ENCODE measurements at places on chromosomes 1 and 21.

GRCh38 chr1:201359873-201360210 is 17.6 kb downstream of the TNNT2 start:
- DNase-seq: no peak

- peak; percentile 15 for DNase-seq
Observed at GRCh38 chr1:87392248-87393192, 63.8 kb downstream of the LMO4 start.

- no peak for DNase-seq
Observed at GRCh38 chr1:226223157-226223785, at the start of gene MIXL1. TSS of gene MIXL1 (plus strand) at chr1:226223664. CDS start at chr1:226223682, 18 bp downstream.

- DNase-seq: peak; percentile 73
Observed at GRCh38 chr1:51969038-51969705, 21.3 kb downstream of the RAB3B start.

DNA sequence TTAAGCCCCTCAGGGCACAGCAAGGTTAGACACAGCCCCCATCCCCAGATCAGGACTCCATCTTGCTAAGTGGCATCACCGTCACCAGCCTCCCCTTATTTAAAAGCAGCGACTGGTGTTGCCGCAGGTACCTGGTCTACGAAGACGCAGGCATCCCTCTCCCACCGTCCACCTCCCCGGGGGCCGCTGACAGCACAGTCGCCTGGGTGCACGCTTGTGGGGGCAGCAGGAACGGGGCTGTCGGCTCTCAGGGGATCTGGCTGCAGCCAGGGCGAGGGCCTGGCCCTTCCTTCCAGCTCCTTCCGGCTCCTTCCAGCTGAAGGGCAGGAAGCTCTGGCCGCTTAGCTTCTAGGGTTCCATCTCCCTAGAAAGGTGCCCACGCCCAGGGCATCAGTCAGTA is 17.6 kb upstream of the CCDC27 start:
- DNase-seq: no peak

DNA sequence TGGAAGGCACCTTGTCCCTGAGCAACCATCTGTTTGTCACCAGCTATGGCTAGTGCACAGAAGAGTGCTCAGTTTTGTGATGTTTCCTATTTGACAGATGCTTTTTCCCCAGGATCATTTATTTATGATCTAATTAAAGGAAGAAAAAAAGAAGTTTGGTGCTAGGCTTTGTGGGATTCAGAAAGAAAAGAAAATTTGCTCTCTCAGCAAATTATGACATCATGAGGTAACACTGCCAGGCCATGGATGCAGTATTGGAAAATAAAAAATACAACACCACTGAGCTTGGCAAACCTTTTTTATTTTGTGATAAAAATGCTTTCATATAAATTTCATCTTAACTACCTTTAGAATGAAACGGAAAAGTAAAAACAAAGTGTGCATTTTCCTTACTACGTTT is 15.5 kb upstream of the ADAM30 start:
- no peak for DNase-seq

Data from myocyte (in vitro differentiated cells).